ENCODE measurements at places on chromosomes 2 and 18. TPM values are rescaled to one million over a fixed set of nuclear protein-coding genes. Genes with fewer than 3 reads are reported as not detected.

The MYOM1 gene
- 0.34 TPM for polyA plus RNA-seq

GRCh38 chr2:127121776-127122176, 14.8 kb upstream of the BIN1 start:
- DNase-seq = no peak

DNA sequence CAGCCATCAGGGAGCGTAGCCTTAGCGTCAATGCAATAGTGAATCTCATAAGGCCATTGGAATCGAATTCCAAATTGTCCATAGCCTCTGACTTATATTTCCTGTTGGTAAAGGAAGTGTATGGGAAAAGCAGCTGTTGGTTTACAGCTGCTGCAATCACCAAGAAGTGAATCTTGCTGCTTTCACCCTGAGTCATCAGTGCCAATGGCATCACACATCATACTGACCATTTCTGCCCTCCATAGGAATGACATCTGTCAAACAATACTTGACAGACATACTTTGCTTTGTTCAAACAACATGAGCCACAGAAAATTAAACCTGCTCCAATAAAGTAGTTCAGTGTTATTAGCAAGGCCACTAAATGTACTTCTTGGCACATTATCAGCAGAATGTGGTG, 111.2 kb upstream of the KLHL29 start:
- no peak for DNase-seq

- DNase-seq = no peak
These were observed 13.6 kb upstream of the GPR35 start for GRCh38 chr2:240611601-240612210.

All from A549 (cell line).